Uterus (tissue), 4 donors: ENCODE measurements at places on chromosomes 12 and 14.

DNA sequence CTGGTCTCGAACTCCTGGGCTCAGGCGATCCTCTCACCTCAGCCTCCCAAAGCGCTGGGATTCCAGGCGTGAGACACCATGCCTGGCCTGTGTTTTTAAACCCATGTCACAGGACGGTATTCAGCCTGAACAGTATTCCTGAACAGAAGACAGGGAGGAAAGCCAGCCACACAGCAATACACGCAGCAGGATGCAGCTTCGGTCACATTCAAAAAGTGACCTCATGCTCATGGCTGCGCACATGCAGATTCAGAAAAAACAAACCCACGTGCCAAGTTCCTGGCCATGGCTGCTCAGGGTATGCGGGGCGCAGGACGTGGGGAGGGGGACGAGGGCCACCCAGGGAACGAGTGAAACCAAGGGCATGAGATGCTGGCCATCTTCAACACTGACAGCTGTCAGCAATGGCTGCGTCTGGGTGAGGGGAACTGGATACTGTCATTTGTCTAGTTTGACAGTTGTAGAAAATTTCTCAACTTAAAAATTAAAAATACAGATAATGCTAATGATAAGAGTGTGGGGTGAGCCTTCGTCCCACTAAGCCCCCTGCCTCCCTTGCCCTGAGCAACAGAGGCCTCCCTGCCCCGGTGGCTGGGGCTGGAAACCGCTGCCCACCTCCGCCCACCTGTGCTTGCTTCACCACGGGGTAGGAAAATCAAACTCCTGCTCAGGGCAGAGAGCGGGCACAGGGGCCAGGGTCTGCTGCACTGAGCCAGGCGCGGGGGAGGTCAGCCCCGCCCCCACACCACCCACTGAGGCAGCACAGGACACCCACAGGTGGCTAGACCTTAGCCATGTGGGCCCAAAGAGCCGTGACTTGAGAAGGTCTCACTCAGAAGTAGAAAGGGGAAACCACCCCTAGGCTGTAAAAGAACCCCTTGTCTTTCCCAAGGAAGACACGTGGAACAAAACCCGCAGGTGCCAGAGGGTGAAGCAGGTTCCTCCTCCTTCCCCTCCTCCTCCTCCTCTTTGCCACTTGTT is 84.2 kb downstream of the SCARB1 start:
- H3K4me1 ChIP-seq = no peaks in the 10 kb centered on the region
- no peak overlapping the region for H3K27ac ChIP-seq
- no peak overlapping the region for H3K4me3 ChIP-seq

DNA sequence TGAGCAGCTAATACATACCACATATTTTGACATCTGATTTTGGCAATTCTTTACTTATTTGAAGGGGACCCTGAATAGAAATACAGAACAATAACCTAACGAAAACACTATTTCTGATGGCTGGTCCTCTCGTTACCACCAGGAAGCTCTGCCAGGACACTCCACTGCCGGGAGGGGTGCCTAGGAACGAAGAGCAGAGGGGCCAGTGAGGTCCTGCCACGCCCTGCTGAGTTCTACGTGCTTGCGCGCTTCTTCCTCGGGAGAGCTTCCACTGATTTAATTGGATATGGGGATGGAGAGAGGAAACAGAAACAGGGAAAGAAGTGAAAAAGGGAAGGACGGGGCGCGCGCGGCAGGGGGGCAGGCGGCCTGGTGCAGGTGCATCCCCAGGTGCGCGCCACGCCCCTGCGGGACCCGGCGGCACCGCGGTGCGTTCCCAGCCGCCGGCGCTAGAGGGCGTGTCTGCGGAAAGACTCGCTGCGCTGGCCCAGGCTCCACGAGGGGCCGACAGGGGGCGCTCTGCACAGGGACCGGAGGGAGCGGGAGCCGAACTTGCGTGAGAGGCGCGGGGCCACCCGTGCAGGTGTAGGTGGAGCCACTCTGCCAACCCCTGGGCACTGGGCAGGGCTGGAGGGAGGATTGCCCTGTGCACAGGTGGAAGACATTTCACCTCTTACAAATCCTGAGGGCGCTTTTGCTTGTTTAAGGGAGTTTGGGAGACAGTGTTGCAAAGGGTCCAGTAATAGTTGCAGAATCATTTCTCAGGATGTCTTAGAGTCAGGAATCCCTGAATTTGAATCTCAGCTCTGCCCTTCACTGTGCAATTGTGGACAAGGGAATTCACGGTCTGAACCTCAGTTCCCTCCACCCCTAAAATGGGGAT is 986.3 kb upstream of the TMEM132C start:
- no peaks in the 10 kb centered on the region for H3K27me3 ChIP-seq
- no peak overlapping the region for H3K4me3 ChIP-seq
- no peak for DNase-seq
- H3K27ac ChIP-seq = no peak overlapping the region

DNA sequence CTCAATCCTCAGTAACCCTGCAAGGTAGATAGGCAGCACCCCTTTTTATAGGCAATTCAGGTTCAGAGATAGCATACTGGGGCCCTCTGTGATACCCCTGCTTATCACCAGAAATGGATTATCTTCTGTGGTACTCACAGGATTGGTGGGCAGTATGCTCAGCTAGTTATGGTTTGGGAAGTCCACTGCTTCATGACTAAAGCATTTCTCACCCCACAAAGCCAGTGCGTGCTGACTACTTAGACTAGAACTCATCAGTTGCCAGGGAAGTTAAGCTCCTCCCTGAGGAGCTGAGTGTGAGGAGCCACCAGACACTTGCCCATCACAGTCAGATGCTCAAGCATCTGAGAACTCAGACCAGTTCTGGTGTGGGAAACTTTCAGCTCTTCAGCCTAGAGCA is 76.3 kb downstream of the SCAF11 start:
- no peak for DNase-seq
- H3K4me1 ChIP-seq = no peaks in the 10 kb centered on the region
- H3K27ac ChIP-seq = no peak overlapping the region
- H3K36me3 ChIP-seq = no peaks in the 10 kb centered on the region

GRCh38 chr14:104293851-104294627 is 155.7 kb downstream of the KIF26A start:
- H3K4me1 ChIP-seq = no peaks in the 10 kb centered on the region
- no peak overlapping the region for H3K4me3 ChIP-seq
- DNase-seq = no peak
- H3K36me3 ChIP-seq = no peaks in the 10 kb centered on the region
- H3K27me3 ChIP-seq = no peaks in the 10 kb centered on the region
- H3K27ac ChIP-seq = no peak overlapping the region

DNA sequence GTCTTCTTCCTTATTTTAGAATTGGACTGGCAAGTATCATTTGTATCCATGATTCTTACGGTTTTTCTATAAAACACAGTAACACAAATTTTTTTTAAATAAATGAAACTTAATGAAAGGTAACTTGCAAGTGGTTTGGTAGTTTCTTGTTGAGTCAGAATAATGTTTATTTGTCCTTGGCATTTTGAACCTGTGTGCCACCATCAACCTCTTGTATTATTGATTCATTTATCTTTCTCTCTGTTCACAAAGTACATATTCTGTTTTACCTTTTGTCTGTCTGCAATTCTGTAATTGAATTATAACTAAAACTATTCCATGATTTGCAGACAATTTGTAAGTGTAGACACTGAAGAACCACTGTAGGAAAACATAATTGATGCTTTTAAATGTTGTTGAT is 54.7 kb downstream of the MIPOL1 start:
- no peaks in the 10 kb centered on the region for H3K4me1 ChIP-seq
- no peak overlapping the region for H3K4me3 ChIP-seq
- no peak overlapping the region for H3K27ac ChIP-seq

DNA sequence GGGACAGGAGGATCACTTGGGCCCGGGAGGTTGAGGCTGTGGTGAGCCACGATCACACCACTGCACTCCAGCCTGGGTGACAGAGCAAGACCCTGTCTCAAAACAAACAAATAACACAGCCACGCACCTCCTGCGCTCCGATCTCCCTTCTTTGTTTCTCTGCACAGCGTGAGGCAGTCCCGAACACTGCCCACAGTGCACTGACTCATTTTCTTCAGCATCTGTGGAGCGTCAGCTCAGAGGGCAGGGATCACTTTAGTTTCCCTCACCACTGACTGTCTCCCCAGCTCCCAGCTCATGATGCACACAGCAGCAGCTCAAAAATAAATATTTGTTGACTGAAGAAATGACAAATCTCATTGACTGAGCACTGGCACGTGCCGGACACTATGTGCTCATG is 883 bp upstream of the MYL2 start:
- no peaks in the 10 kb centered on the region for H3K27me3 ChIP-seq
- H3K4me3 ChIP-seq = no peak overlapping the region
- no peaks in the 10 kb centered on the region for H3K4me1 ChIP-seq
- DNase-seq = no peak
- no peak overlapping the region for H3K27ac ChIP-seq
- H3K36me3 ChIP-seq = no peaks in the 10 kb centered on the region

DNA sequence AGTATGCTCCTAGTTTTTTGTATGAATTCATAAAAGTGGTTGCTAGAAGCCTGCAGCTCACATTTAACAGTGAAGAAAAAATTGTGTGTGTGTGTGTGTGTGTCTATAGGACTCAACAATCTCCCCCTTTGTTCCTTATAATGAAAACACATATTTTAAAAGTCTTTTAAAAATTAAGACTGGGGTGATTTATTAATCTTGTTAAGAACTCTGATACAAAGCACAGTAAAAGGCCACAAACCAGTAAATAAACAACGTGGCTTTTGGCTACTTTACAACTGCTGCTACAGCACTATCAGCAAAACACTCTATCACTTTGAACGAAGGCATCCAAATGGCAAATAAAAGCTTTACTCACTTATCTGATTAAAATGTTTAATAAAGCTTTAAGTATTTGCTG is 594 bp upstream of the VCPKMT start:
- DNase-seq = no peak
- peaks cover 4% of the 10 kb centered on the region for H3K4me1 ChIP-seq
- H3K27ac ChIP-seq = peak overlapping the region; percentile 89
- H3K27me3 ChIP-seq = no peaks in the 10 kb centered on the region
- peak overlapping the region; percentile 78 for H3K4me3 ChIP-seq

GRCh38 chr12:34107016-34107415 is 84.7 kb downstream of the ALG10 start:
- no peak for DNase-seq
- no peak overlapping the region for H3K4me3 ChIP-seq
- no peak overlapping the region for H3K27ac ChIP-seq
- H3K27me3 ChIP-seq = no peaks in the 10 kb centered on the region

GRCh38 chr12:53207042-53207441 is at the start of gene ITGB7:
Gene ITGB7 (minus strand): TSS chr12:53207251. CDS start chr12:53200443, 6,808 bp downstream.
- H3K4me1 ChIP-seq = peaks cover 6% of the 10 kb centered on the region
- no peak for DNase-seq
- H3K27me3 ChIP-seq = no peaks in the 10 kb centered on the region
- no peak within 1 kb of the TSS for H3K4me3 ChIP-seq
- no peaks in the 10 kb centered on the region for H3K36me3 ChIP-seq

- DNase-seq = no peak
- H3K4me1 ChIP-seq = no peaks in the 10 kb centered on the region
These were observed 62.6 kb downstream of the SLC38A4 start for GRCh38 chr12:46763230-46763629.

DNA sequence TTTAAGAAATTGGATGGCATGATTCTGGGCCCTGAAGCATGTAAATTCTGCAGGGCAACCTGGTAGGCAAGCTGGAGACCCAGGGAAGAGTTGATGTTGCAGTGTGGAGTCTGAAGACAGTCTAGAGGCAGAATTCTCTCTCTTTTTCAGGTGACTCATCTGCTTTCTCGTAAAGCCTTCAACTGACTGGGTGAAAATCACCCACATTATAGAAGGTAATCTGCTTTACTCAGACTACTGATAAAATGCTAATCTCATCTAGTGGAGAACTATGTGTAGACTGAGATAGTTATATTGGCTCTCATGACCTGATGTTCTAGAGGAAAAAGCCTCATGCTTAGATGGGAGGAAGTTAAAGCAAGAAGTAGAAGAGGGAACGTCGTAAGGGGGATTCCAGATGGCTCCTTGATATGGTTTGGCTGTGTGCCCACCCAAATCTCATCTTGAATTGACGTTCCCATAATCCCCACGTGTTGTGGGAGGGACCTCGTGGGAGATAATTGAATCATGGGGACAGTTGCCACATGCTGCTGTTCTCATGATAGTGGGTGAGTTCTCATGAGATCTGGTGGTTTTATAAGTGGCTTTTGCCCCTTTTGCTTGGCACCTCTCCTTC is 723.8 kb downstream of the BCL11B start:
- no peaks in the 10 kb centered on the region for H3K27me3 ChIP-seq
- no peak overlapping the region for H3K4me3 ChIP-seq
- no peak overlapping the region for H3K27ac ChIP-seq
- no peaks in the 10 kb centered on the region for H3K4me1 ChIP-seq

- DNase-seq = no peak
- H3K36me3 ChIP-seq = no peaks in the 10 kb centered on the region
- no peaks in the 10 kb centered on the region for H3K4me1 ChIP-seq
- no peaks in the 10 kb centered on the region for H3K27me3 ChIP-seq
- no peak overlapping the region for H3K4me3 ChIP-seq
- no peak overlapping the region for H3K27ac ChIP-seq
These were observed 128.7 kb downstream of the RGS6 start for GRCh38 chr14:72060917-72061316.

DNA sequence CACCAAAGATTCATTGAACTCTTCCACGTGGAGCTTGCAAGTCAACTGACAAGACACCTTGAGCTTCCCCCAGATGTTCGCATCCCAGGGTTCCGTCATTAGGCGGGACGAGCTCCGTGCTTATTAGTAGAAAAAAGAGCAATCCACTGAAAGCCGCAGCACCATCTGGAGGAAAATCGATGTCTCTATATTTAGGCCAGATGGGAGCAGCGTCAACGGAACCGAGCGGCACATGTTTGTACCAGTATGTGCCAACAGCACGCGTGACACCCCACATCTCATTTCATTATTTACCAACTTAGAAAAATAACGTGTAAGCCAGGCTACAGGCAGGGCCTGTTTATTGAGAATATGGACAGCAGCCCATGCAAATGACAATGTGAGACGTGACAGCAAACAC is 45.8 kb upstream of the TMEM132D start:
- H3K36me3 ChIP-seq = no peaks in the 10 kb centered on the region
- no peaks in the 10 kb centered on the region for H3K27me3 ChIP-seq
- no peak overlapping the region for H3K4me3 ChIP-seq
- no peak overlapping the region for H3K27ac ChIP-seq
- no peaks in the 10 kb centered on the region for H3K4me1 ChIP-seq

- H3K27me3 ChIP-seq = no peaks in the 10 kb centered on the region
- H3K36me3 ChIP-seq = no peaks in the 10 kb centered on the region
- H3K4me1 ChIP-seq = no peaks in the 10 kb centered on the region
- no peak overlapping the region for H3K4me3 ChIP-seq
These were observed 92.5 kb upstream of the RFX4 start for GRCh38 chr12:106490264-106490663.

- H3K27me3 ChIP-seq = no peaks in the 10 kb centered on the region
- DNase-seq = peak; percentile 27
- peak overlapping the region; percentile 56 for H3K27ac ChIP-seq
- no peaks in the 10 kb centered on the region for H3K36me3 ChIP-seq
- no peak overlapping the region for H3K4me3 ChIP-seq
These were observed 85.9 kb downstream of the PTGER2 start for GRCh38 chr14:52399921-52400595.

- H3K27me3 ChIP-seq = no peaks in the 10 kb centered on the region
- no peak overlapping the region for H3K27ac ChIP-seq
- H3K4me3 ChIP-seq = no peak overlapping the region
- no peak for DNase-seq
- H3K36me3 ChIP-seq = no peaks in the 10 kb centered on the region
These were observed 94.1 kb downstream of the GPHN start for GRCh38 chr14:66601932-66602578.
